ENCODE measurements at places on chromosomes 13 and 19. TPM values are rescaled to one million over a fixed set of nuclear protein-coding genes. Genes with fewer than 3 reads are reported as not detected.

The TRAPPC5 gene
- 42.8 TPM for polyA plus RNA-seq

The LILRB3 gene
- 3.8 TPM for polyA plus RNA-seq

The CBY2 gene
- not detected for polyA plus RNA-seq

The AKAP8L gene
- 91.1 TPM for polyA plus RNA-seq

The DAND5 gene
- 0.18 TPM for polyA plus RNA-seq

The PNMA8B gene
- 3.0 TPM for polyA plus RNA-seq

GRCh38 chr13:110152351-110152750 lies 154.6 kb downstream of the COL4A1 start:
- no peak for DNase-seq

- no peak for DNase-seq
Observed at GRCh38 chr13:75585153-75585552, 35.6 kb downstream of the UCHL3 start.

GRCh38 chr19:46980761-46981160 lies 38.9 kb upstream of the NPAS1 start:
- no peak for DNase-seq

DNA sequence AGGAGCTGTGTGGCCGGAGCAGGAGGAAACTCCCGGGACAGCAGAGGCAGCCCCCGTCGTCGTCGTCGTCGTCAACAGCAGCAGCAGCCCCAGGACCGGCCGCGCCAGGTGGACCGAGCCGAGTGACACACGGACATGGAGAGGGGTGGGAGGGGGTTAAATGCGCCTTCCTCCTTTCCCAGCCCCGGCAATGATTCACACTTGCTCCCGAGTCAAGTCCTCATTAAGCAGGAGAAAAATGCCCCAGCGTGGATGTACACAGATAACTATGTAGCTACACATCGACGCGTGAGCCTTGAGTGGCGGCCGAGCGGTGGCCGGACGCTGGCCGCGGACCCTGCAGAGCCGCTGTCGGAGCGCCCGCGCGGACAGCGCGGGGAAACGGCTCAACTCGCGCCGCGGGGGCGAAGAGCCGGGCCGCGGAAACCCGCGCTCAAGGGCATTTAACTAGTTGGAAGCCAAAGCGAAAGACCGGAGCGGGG lies 645 bp downstream of the UBL3 start:
- no peak for DNase-seq

DNA sequence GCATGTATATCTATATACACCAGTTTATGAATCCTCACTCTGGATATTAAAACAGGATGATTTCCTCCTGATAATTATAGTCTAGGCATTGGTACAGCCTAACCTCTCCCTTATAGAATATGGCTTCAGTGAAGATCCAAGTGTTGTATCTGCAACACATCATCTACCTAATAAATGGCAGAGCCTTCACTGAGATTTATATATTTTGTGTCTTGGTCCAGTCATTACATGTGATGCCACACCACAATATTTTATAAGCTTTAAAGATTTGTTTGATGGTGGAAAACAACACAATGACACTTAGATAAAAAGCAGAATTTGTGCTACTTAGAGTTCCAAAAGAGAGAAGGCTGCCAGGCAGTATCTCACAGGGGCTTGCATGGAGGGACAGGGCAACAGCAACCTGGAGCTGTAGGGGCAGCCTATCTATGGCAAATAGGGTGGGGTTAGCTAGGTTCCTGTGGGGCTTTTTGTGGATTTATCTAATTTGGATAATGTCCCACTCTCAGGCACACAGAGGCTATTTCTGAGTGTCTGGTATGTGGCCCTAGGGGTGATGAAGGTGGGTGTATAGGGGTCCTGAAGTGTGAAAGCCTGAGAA lies 1736.7 kb upstream of the PRR20A start:
- no peak for DNase-seq

DNA sequence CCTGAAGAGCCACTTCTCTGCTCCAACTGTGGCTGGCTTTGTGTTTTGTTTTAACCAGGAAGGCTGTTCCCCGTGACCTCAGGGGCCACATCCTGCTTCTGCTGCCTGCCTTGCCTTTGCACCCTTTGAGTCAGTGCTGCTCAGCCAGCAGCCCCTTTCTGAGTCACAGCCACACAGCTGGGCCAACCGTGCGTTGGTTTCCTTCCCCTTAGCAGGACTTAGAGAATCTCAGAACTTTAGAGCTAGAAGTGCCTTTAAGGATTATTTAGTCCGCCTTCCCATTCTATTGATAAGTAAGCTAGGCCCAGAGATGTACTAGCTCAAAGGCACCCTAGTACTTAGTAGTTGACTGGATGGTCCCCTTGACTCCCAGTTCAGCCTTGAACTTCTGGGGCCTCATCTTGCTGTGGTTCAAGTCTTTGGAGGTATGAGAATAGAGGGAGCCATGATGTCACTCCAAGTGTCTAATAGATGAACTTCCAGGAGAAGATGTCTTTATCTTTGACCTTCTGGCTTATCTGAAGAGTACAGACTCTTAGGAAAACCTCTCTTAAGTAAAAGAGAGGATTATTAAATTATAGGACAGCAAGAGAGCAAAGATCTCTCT lies 8.0 kb downstream of the RGCC start:
- DNase-seq: no peak

- DNase-seq: no peak
Observed at GRCh38 chr13:90984756-90985155, 362.7 kb upstream of the MIR17HG start.

- no peak for DNase-seq
Observed at GRCh38 chr19:17915940-17916593, 16.7 kb upstream of the CCDC124 start.

- no peak for DNase-seq
Observed at GRCh38 chr19:34690372-34690771, 12.9 kb downstream of the ZNF302 start.
